NCI-H510A (cell line): ENCODE measurements at places on chromosomes 3 and 15.
A peak's percentile ranks its signal among the peaks of the same experiment; 100 is the strongest.

DNA sequence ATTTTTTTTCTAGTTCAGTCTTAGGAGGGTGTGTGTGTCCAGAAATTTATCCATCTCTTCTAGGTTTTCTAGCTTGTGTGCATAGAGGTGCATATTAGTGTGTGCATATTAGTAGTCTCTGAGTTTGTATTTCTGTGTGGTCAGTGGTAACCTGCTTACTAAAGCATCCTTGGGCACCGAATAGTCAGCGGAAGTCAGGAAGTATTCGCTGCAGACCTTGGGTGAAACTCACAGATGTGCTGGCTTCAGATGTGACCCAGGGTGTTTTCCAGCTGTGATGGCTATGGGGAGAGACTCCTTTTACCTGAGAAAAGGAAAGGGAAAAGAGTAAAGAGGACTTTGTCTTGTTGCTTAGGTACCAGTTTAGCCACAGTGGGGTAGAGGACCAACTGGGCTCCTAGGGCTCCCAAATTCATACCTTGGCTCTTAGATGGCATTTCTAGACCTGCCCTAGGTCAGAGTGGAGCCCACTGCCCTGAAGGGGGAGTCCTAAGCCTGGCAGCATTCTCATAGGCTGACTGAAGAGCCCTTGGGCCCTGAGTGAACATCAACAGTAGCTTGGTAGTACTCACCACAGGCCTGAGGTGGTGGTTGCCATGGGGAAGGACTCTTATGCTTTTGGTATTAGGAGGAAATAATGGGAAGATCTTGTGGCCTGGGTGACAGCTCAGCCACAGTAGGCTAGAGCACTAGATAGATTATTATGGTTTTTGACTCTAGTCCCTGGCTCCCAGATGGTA, 286.0 kb upstream of the ZPLD1 start:
- DNase-seq, result no peak

DNA sequence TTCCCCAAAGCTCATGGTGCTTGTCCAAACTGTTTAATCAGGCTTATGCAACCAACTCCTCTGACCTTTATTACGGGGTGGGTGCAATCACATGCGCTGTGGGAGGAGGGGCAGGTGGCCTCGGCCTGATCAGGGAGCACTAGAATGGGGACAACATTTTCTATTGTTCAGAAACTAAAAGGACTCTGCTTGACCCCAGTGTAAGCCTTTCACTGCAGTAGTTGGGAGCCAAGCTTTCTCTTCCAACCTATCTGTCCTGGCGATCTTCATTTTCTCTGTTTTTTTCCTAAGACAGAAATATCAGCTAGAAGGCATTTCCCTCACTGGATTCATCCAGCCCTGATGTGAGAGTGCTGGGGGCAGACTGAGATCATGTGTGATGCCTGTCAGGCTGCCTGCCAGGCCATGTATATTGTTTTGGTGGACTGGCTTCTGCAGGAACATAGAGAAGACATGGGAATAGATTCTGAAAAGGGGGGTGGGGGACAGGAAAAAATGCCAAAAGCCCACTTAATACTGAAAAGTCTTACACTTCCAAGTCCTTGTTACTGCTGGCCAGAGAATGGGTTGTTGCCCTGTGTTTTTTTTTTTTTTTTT, 627.0 kb upstream of the TBL1XR1 start:
- no peak for DNase-seq

GRCh38 chr15:99385865-99386264, 134.6 kb downstream of the LRRC28 start:
- DNase-seq, result no peak

- DNase-seq, result no peak
Observed at GRCh38 chr3:15215996-15216395, 9.9 kb downstream of the CAPN7 start.

GRCh38 chr3:99909714-99910495, 92.2 kb downstream of the CMSS1 start:
- DNase-seq, result no peak

GRCh38 chr3:197718891-197719290, 17.8 kb downstream of the RUBCN start:
- DNase-seq, result no peak

DNA sequence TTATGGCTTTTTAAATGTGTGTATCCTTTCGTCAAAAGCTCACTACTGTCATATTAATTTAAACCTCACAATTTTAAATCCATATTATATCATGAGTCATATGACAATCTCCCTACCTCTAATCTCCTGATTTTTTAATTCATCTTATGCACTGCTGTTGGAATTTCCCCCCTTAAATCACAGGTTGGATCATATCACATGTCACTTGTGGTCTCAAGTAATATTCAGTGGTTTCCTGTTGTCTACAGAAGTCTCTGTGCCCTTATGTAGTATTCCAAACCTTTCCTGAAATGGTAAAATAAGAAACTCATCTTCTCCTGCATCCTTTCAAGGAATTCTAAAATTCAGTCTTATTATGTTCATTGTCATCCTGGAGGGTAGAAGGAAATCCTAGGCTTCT, 116.0 kb upstream of the CBLB start:
- DNase-seq, result no peak

GRCh38 chr15:76982756-76983155, 12.2 kb upstream of the PSTPIP1 start:
- DNase-seq, result no peak

GRCh38 chr15:75064846-75065245, 41.5 kb downstream of the PPCDC start:
- no peak for DNase-seq

DNA sequence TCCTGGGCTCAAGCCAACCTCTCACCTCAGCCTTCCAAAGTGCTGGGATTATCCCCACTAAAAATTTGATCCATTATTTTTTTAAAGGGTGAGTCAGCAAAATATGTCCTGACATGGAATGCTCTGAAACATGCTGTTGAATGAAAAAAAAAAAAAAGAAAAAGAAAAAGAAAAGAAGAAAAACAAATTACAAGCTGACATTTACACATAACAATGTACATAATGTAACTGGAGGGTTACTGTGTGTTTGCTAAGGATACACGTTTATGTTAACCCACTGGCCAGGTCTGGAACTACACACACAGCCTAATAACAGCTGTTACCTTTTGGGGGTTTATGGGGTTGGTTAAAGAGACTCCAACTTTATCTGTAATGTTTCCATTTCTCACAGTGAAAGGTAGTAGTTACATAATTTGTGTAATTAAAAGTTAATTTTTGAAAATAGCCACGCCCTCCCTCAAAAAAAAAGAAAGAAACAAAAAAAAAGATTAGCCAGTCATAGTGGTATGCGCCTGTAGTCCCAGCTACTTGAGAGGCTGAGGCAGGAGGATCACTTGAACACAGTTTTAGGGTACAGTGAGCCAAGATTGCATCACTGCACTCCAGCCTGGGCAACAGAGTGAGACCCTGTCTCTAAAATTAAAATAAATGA, 3.1 kb upstream of the MESP2 start:
- DNase-seq, result no peak

DNA sequence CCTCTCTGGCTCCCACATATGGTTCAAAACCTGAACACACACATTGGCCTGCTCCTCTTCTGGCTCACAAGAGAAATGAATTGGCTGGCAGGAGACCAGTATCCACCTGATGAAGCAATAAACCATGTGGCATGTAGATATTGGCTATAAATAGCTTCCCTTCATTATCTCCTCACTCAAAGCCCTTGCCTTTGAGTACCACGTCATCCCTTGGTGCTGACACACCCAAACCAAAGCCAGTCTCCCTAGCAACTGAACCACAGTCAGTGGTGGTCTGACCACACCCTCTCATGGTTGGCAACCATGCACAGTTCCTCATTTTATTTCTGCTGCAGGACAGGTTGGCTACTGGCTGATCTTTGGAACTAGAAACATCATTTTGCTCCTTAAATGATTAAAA, 98.8 kb downstream of the ZNF621 start:
- DNase-seq, result no peak

DNA sequence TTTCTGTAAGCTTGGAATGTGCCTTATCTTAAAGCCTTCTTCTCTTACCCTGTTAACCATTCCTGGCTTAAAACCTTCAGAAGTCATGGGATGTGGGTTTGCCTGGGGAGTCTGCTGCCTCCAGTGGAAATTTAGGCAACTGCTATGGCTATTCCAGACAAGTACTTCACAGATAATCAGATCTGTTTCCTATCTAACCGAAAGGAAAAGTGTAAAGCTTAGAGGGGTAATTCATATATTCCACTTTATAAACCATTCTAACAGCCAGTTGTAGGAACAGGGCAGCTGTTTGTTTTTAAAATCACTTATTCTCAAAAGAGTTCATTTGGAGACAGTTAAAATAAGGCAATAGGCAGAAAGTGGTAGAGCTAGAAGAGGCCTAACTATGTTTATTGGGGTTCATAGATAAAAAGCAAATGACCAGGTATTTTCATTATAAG, 219.9 kb downstream of the TCF12 start:
- no peak for DNase-seq

DNA sequence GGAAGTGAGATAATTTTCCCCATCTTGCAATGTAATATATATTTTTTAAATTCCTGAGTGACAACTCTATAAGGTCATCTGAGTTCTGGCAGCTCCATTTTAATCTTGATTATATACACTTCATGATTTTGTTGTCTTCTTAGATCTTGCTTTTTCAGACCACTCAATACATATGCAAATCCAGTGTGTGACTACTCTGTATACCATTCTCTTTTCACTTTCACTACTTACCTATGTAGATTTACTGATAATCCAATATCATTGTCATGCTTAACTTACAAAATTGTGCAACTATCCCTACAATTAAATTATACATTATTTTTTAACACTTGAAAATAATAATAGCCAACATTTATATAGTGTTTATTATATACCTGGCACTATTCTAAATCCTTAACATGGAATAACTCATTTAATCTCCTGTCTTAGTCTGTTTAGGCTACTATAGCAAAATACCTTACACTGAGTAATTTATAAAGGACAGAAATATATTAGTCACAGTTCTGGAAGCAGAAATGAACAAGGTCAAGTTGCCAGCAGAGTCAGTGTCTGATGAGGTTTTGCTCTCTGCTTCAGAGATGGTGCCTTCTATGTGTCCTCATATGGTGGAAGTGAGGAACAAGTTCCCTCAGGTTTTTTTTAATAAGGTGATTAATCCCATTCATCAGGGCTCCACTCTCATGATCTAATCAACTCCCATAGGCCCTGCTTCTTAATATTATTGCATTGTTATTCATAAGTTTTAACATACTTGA, 338.5 kb downstream of the TUSC7 start:
- no peak for DNase-seq

- DNase-seq, result no peak
Observed at GRCh38 chr15:44726568-44727484, 9.5 kb upstream of the TRIM69 start.

DNA sequence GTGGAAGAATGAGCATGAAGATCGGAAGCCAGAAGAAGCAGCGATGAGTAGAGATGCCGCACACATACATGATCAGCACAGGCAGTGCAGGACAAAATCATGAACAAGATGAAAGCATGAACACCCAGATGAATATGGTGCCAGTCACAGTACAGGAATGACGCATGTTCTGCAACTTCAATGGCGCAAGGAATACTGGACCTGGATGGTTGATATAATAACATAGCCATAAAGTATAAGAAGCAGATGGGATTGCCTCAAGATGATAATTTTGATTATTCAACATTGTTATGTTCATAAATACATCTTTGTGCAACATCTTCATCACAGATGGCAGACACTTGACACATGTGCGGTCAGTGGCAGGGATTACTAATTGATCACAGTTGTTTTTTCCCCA, 59.7 kb upstream of the SLCO3A1 start:
- no peak for DNase-seq

- DNase-seq, result no peak
Observed at GRCh38 chr15:66780973-66781718, 79.1 kb downstream of the SMAD6 start.

- no peak for DNase-seq
Observed at GRCh38 chr3:190371152-190371551, 16.8 kb upstream of the CLDN16 start.

DNA sequence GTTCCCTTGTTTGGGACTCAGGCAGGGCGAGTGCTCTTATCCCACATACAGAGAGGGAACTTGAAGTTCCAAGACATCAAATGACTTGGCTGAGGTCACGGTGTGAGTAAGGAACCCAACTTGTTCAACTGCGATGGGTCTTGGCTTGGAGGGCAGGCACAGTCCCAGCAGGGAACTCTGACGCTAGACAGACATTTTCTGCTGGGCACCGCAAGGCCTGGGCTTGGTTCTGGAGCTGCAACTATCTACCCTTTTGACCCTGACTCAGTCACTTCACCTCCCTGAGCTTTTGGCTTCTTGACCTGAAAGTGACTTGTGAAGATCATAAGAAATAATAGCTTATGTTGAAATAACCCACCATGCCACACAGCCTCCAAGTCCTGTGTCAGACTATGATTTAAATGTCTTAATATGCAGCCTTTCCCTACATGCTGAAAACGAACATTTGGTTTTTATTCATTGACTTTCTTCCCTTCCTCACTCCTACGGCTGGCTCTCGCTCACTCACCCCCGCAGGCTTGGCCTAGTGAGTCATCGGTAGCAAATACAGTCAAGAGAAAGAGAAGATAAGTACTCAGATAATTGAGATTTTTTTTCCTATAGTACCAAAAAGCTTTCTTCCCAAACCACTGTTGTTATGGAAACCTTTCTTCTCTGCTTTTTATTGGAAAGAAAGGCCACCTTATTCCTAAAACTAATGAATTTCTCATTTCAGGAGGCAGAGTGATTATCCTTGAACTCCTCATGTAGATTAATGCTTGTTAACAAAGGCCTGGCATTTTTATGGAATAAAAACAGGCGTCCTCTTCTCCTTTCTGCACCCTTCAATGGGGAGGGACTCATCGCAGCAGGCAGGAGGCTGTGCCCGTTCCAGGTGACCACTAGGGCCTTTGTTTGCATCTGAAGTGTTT, 178.4 kb downstream of the ATP10A start:
- no peak for DNase-seq

GRCh38 chr15:73927003-73927475, 777 bp downstream of the LOXL1 start:
- DNase-seq, result peak; percentile 31

DNA sequence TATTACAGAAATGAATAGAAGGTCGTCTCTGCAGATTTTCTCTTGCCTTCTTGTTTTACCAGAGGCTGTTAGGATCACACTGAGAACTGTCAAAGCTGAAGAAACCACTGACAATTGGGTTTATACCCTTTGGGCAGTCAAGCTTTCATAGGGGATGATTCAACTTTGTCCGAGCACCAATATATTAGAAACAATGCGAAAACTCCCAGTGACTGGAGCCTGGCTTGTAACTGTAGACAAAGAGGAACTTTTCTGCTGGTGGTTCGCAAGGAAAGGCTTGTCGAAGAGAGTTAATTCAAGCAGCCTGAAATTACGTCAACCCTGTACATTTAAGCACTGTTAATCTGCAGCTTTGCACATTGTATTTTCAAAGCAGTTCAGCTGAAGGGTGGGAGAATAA, 193.2 kb upstream of the ZNF385D start:
- no peak for DNase-seq

GRCh38 chr15:72203507-72203837, 5.9 kb upstream of the GRAMD2A start:
- DNase-seq, result no peak

GRCh38 chr15:100235030-100235617, 106.7 kb downstream of the ADAMTS17 start:
- DNase-seq, result no peak

- no peak for DNase-seq
Observed at GRCh38 chr3:48919215-48920138, 835 bp downstream of the ARIH2 start.
